ENCODE measurements at places on chromosomes 7 and 10.

GRCh38 chr7:78018641-78019446, 220.3 kb downstream of the PHTF2 start:
- DNase-seq: no peak

DNA sequence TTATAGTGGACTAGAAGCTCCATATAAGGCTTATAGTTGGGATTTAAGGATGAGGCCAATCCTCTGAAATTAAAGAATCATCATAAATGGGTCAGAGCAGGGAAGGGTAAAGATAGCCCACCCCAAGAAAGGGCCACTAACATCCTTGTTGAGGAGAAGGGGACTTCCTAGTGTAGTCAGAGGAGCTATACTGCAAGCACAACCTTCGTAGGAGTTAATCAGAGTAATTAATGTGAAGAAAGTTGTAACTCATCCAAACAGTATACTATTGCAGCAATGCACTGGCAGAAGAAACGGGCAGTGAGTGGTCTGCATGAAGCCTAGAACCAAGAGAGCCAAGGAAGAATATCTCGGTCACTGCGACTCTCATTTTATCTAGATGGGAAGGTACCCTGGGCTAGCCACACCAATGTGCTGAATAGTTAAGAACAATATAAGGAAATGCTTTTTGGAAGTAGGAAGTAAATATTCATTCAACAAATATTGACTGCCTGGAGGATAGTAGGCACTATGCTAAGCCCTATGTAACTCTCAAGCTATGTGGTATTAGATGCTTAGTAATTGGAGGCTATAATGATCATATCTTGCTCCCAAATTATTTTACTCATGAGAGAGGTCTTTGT, 13.3 kb downstream of the OTUD1 start:
- DNase-seq: no peak

DNA sequence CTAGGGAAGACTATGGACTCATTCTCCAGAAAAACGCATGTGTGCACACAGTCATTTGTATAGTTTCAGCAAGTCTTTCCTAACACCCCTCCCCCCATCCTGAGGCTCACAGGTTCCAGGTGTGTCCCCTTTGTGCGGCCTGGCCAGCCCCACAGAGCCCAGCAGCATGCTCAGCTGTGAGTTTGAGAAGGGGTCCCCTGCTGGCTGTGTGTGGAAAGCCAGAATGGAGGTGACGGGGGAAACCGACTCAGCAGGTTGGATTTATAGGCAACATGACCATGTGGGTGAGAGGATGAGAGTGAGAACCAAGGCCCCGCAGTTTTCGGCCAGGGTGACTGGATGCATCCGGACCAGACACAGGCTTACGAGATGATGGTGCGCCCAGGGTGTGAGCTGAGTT, 9.9 kb downstream of the PTPRE start:
- no peak for DNase-seq

DNA sequence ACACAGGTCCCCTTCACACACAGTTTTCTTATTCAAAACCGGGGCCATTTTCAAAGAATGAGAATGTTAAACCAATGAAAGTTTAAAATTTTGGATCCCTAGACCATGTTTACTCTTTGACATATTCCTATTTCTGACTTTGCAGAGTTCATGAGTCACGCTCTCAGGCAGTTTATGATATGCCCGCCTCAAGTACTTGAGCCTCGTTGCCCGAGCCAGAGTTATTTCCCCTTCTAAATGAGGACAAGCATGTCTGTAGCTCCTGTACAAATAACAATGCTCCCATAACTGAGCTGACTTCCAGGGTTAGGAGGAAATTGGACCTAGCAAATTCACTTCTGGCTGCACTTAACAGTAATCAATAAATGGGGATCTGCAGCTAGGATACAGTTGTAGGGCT, 87.9 kb upstream of the PDE1C start:
- DNase-seq: no peak

GRCh38 chr7:152664636-152665035, 11.3 kb downstream of the XRCC2 start:
- DNase-seq: no peak

GRCh38 chr7:91491868-91492267, 227.6 kb downstream of the FZD1 start:
- no peak for DNase-seq

DNA sequence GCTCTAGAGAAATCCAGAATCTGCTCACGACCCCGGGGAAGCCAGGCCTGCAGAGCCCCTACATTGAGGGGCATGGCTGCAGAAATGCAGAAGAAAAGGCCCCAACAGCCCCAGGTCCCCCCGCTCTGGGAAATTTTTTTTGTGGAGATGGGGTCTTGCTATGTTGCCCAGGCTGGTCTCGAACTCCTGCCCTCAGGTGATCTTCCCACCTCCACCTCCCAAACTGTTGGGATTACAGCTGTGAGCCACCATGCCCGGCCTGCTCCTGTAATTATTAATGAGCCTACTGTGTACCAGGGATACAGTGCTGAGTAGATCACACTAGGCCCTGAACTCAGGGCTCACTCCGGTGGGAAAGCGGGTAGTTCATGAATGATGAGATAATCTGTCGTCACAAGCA, 29.9 kb downstream of the TNRC18 start:
- no peak for DNase-seq

DNA sequence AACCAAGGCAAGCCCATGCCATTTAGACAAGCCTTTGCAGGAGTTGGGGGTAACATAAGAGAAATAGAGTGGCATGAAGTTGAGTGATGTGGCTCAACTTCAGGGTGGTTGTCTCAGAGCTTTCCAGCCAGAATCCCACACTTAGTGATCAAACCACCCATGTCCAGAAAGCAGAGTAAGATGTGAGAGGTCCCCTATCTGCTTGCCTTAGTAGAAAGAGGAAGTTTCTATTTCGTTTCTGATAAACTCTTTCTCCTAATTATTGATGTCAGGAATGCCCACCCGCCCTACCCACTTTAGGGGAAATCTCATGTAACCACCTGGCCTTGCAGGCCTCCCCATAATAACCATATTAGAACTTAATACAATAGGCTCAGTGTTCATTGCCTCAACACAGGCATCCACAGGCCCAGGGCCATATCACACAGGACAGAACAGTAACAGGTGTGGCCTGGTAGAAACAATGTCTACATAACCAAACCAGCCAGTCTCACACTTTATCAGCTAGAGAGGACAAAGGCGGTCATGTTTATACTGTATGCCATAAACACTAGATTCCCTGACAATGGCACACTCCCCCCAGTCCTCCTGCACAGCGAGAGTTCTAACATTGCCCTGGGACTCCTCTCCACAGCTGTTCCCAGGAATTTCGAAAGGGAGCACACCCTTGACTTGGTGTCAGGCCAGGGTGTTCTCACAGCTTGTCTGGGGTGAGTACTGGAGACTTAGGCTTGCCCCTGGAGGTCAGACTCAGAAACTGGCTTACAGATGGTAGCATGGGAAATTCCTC, 364.4 kb downstream of the CXCL12 start:
- no peak for DNase-seq

- DNase-seq: no peak
Observed at GRCh38 chr10:106560925-106561640, 603.4 kb downstream of the SORCS1 start.

GRCh38 chr7:143900230-143900766, 1.7 kb downstream of the TCAF1 start:
- no peak for DNase-seq

GRCh38 chr7:8378349-8379019, 54.9 kb upstream of the NXPH1 start:
- no peak for DNase-seq

DNA sequence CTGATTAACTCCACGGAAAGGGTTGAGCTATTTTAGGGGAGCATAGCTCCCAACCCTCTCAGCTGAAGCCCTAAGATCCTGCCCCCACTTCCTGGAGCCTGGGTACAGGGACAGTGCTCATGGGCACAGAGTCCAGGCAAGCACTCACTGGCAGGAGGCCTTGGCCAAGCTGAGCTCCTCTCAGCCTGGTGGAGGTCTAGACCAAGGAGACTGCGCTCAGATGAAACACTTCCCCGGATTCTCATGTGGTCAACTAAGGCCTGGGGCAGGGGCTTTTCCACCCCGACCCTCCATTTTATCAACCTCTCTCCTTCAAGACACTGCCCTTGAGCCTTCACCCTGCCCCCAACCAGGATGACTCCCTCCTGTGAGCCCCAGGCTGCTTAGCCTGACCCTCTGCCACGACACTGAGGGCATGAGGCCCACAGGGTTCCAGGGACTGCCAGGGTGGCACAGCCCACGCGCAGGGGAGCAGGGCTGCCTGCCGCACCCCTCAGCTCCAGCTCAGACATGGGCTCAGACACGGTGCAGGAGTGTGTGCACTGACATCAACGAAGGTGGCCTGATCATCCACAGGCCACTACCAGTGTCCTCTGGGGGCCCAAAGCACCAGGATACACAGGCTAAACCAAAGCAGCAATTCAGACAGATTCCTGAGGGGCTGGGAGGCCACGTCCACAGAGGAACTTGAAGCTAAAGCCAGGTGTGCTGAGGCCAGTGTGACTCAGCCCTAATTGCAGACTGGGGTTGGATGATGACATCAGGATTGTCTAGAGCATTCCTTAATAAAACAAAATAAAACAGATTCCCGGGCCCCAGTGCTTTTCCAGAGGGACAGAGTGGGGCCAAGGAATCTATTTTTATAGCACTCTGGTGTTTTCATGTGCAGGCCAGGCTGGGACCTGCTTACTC, 18.8 kb downstream of the CHAT start:
- DNase-seq: no peak

DNA sequence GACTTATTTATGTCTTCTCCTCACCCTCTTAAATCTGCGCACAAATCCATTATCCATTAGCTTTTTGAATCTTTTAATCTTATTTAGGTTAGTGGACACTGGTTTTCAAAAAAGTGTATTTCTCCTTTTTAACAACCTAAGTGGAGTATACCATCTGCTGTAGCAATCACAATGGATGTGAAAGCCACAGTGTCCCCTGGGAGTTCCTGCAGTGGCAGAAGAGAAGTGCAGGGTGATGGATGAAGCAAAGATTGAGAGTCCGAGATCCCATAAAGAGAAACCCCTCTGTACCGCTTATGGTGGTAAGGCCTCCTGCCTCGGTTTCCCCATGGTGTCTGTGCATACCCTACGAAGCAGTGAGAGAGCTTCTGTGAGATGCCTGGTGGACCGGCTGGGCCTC, 236.4 kb downstream of the COBL start:
- DNase-seq: no peak

GRCh38 chr7:150385302-150385723, 6.2 kb downstream of the ZNF775 start:
- DNase-seq: no peak

DNA sequence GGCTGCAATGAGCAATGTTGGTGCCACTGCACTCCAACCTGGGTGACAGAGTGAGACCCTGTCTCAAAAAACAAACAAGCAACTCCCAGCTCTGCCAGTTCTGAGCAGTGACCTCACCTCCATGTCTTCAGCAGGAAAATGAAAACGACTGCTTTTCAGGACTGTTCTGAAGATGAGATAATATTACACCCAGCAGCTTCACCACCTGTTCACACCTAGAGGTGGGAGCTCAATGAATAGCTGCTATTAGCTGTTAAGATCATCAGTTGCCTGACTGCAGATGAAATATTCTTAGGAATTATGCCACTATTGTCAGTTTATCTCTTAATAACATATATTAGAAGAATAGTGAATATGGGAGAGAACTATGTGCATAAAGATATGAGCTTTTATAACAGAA, 48.4 kb upstream of the CYTH3 start:
- DNase-seq: no peak

- no peak for DNase-seq
Observed at GRCh38 chr7:101718363-101719122, 89.4 kb upstream of the MYL10 start.

DNA sequence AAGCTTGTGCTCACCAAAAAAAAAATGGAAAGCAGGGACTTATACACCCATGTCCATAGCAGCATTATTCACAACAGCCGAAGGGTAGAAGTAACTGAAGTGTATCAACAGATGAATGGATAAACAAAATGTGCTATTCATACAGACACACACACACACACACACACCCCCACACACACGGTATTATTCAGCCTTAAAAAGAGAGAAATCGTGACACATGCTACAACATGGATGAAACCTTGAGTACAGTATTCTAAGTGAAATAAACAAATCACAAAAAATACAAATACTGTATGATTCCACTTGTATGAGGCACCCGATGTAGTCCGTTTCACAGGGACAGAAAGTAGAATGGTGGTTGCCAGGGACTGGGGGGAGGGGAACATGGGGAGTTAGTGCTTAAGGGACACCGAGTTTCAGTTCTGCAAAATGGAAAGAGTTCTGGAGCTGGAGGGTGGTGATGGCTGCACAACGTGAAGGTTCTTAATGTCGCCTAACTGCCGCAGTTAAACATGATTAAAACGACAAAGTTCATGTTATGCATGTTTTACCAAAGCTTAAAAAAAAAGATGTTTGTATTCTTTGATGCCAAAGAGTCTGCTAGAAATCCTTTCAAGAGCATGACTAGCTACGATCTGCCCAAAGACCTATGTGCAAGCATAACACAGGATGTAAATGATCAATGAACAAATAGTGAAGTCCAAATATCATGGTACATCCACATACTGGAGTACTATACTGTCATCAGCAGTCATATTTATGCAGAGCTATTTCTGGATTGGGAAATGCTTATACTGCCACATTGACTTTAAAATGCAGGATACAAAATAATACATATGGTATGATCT, 7.2 kb downstream of the TNS3 start:
- no peak for DNase-seq

DNA sequence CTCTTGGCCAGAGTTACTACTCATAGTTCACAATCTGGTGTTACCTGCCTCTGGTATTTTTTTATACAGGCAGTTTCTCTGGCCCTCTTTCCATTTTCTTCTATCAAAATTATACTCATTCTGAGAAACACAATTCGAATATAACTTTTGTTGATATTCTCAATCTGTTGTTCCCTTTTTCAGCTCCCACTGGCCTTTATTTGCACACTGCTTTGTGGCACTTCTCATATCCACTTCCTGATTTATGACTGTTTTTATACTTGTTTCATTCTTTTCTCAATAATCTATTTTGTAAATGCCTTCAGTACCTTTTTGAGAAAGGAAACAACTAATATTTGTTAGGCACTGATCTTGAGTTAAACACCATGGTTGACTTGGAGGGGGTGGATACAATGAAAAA, 93.8 kb upstream of the HDAC9 start:
- DNase-seq: no peak

GRCh38 chr7:7779888-7780287, 61.5 kb upstream of the RPA3 start:
- DNase-seq: no peak

DNA sequence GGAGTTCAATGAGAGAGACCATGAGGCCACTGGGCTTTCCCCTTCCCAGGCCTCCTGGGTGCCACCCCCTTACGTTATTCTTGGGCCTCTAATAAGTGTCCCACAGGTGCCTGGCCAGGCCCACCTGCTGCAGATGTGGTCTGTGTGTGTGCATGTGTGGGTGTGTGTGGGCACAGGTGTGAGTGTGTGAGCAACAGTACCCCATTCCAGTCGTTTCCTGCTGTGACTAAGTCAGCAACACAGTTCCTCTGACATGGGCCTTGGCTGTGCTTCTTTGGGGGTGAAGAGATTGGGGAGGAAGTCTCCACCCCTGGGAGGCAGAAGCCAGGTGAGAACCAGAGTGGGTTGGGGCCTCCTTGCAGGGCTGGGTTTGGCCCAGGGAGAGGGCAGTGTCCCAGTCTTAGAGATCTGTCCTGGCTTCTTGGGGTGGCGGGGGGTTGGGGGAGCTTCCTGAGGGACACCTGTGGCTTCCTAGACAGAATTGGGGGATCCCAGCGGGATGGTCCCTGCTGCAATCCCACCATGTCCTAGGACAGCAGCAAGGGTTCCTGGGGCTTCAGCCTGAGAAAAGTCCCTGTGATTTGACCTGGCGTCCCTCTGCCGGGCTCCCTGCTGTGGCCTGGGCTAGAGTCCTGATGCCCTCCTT, 4.1 kb upstream of the PILRB start:
- no peak for DNase-seq

Measured in 8988T (cell line).